ENCODE measurements at places on chromosomes 12 and 14.

DNA sequence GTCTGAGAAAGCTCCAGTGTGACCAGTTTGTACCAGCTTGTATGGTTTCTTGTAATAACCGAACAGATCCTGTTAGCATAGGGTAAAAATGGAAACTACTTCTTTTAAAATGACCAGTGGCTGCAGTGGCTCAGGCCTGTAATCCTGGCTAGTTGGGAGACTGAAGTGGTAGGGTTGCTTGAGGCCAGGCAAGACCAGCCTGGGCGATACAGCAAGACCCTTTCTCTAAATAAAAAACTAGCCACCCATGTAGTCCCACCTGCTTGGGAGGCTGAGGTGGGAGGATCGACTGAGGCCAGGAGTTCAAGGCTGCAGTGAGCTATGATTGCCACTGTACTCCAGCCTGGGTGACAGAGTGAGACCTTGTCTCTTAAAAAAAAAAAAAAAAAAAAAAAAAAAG lies 7.3 kb downstream of the PSEN1 start:
- no peak for DNase-seq

GRCh38 chr12:88518863-88519403 lies 61.3 kb downstream of the KITLG start:
- DNase-seq, result no peak

DNA sequence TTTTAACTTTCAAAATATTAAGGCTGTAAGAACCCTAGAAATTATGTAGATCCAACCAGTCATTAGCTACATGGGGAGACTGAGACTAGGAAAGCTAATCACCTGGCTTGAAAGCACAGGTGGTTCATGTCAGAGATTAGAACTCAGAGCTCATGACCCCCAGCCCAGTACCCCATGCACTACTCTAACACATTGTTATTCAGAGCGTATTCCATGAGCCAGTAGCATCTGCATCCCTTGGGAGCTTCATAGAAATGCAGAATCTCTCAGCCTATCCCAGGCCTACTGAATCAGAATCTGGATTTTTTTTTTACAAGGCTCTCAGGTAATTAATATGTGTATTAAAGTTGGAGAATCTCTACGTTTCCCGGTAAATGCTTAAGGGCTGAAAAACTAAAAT lies 161.7 kb downstream of the BTG1 start:
- DNase-seq, result no peak

GRCh38 chr14:53709381-53709780 lies 247.2 kb downstream of the BMP4 start:
- DNase-seq, result no peak

DNA sequence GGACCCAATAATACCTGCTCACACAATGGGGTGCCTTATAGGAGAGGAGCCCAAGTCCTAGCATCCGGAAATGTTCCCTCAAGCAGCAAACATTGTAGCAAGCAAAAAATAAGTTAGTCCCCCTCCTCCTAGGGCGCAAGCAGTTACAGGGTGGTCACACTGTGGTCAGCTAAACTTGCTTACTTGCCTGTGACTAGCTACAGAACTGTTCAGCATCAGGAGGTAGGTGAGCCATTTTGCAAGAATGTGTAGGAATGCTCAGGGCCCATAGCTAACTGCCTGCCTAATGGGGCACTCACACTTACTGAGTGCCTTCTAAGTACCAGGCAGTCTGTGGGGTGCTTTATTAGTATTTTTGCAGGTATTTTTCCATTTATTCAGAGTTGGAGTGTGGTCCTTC lies 154.6 kb upstream of the GRIN2B start:
- no peak for DNase-seq

DNA sequence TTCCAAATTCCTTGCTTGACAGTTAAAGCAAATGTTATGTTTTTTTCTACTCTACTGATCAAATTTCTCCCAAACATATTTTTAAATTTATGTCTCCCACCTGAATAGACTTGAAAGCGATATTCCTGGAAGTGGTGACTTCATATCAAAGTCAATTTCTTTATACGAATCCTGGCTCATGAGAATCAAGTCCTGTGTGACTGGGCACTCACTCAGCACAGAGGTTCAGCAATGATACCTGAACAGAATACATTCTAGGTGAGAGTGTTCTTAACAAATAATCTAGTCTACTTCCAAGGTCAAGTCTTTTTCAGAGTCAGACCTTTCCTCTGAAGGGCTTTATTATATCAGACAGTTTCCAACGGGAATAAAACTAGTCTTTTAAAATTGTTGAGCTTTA lies 1070.6 kb downstream of the TRHDE start:
- DNase-seq, result no peak

- no peak for DNase-seq
Measured at GRCh38 chr12:14369311-14369710, 3.8 kb downstream of the ATF7IP start.

- DNase-seq, result no peak
Measured at GRCh38 chr12:6768437-6768914, 2.3 kb downstream of the PTMS start.

DNA sequence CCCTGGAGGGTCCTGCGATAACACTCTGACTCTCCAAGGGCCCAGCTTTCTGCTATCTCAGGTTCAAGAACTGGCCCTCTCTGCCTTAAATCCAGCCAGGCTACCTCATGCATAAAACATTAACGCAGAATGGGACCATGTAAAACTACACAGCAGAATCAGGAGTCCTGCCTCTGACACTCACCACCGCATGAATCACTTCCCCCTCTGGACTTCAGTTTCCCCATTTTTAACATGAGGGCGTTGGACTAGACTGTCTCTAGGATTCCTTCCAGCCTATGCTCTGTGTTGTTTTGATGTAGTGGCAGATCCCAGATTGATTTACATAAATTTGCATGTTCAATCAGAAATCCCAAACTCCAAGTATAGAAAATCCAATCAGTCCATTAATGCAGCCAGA lies 3.3 kb downstream of the NCKAP5L start:
- DNase-seq, result no peak

DNA sequence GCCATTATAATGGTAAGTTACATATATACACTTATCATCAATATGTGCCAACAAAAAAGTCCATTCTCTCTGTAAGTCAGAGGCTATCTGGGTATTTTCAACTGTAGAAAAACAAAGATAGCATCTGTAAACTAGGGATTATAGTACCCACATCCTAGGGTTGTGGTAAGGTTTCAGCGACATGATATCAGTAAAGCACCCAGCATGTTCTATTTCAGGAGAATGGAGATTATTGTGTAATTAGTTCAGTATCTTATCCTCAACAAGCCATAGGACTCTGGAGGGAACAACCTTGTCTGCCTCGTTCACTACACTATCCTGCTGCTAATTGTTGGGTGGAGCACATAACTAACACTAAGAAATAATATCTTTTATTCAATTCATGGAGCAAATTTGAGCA lies 19.7 kb upstream of the CKAP4 start:
- no peak for DNase-seq

DNA sequence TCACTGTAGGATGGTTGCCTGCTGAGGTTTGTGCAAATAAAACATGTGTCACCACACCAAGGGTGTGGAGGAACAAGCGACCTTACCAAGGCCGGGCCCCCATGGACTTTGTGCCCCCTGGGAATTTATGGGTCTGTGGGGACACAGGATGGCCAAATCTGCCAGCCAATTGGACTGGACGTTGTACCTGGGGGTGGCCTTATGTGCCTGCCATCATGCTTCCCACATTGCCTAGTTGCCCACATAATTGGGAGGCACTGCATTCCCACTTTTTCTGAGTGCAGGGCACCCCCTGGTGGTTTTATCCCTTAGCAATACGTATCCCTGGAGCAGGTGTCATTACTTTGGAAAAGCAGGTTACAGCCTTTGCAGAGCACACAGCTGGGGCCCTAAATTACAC lies 92.6 kb upstream of the TMPO start:
- no peak for DNase-seq

All from activated T-cell treated with anti-CD3 and anti-CD28 coated beads, Interleukin-2, amount 50 U/mL, for 24 hours (primary cell).